ENCODE measurements at places on chromosomes 6 and 20. TPM values are rescaled to one million over a fixed set of nuclear protein-coding genes. Genes with fewer than 3 reads are reported as not detected.

- no peak for DNase-seq
These were observed 381.2 kb downstream of the C6orf118 start for GRCh38 chr6:164928057-164928727.

MOG gene
- total RNA-seq, result not detected

- peak; percentile 97 for DNase-seq
These were observed 25.6 kb downstream of the WRNIP1 start for GRCh38 chr6:2790588-2791449.

DNA sequence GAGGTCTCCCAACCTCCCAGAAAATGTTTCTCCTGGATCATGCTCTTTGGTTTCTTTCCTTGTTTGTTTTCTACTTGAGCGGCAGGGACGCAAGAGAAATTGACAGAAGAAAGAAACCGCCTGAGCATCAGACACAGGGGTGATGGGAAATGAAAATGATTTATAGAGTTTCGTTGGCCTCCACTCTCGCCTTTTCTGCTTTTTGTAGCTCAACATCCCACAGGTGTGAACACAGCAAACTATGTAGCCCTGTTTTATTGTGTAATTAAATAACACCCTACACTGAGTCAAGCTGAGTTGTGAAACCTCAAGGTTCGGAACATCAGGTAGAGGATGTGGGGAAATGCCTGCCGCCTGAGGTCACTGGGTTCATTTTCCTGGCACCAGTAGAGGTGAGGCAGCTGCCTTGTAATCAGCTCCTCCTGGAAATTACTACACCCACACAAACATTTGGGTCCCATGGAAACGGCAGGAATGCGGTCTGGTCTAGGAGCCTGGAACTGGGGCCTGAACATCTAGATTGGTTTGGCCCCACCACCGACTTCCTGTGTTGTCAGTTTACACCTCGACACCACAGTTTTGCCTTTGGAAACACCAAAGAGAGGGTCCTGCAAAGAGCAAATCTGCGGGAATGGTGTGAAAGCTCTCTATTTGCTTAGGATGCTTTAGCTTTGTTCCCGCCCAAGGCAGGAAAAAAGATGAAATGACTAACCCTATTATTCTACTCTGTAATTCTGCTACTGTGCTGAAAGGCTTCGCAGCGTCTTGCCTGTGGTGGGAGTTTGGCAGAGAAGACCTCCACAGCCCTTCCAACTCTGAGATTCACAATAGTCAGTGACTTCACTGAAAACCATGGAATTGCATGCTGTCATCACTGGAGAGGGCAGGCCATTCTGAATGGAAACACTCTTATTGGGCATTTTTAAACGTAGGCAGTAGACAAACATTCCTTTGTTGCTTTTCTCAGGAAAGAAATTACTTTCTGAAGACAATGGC, 53.0 kb downstream of the ADAT2 start:
- DNase-seq, result no peak

SCAF8 gene
- 36.2 TPM for total RNA-seq

- no peak for DNase-seq
These were observed 127.4 kb downstream of the MYLK4 start for GRCh38 chr6:2623295-2623694.

DNA sequence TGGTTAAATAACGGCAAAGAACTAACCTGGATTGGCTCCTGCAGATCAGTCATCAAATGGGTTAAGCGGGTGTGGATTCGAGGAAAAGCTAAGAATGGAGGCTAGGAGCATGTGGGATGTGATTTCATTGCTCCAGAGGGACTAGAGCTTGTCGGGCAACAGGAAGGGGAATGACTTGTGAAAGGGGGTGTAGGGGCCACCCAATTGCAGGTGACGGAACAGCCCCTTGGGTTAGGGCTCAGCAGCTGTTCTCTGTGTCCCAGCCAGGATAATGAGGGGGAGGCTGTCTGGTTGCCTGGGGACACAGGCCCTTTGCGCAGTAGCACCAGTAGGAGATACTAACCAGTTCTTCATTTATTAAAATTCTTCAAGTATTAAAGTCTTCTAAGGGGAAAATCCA, 25.0 kb upstream of the MRPS18A start:
- no peak for DNase-seq

DNAH8 gene
- 0.36 TPM for total RNA-seq

RAB22A gene
- total RNA-seq, result 26.2 TPM

GRCh38 chr6:126118058-126118755, 131.9 kb downstream of the TRMT11 start:
- DNase-seq, result no peak

ULBP2 gene
- 3.2 TPM for total RNA-seq

DNA sequence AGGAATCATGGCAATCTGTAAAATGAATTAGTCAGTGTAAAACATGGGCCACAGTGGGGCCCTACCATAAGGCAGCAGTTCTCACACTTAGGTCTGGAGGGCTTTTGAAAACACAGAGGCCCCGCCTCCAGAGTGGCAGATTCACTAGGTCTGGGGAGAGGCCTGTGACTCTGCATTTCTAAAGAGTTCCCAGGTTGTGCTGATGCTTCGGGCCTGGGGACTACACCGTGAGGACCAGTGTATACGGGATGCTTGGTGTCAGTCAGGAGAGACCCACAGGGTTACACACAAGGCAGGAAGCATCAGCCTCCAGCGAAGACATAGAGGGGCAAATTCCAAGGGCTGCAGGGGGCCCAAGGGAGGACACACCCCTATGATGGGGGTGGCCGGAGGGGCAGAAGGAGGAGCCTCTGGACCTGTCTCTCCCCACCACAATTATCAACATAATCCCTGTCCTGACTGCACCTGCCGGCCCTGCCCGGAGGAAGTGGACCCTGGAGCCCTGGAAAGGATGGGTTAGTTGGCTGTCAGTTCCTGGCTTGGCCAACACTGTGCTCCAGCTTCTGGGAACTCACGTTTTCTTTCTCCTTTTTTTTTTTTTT, 46.7 kb downstream of the FGD2 start:
- no peak for DNase-seq

DNA sequence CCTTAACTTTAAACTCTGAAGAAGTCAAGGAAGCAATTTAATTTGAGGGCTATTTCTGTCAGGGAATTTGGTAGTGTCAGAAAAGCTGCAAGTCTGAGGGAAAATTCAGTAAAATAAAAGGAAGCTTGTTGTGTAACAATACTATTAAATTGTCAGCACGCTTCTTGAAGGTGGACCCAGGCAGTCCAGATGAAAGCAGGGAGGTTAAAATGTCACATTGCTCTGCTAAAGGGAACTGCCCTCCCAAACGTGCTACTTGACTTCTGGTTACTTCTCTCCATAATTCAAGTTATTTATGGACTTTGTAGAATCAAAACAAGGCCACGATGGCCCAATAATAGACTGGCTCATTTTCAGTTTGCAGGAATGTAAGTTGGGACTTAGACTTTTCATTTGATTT, 28.2 kb upstream of the ARMC2 start:
- DNase-seq, result no peak

DNA sequence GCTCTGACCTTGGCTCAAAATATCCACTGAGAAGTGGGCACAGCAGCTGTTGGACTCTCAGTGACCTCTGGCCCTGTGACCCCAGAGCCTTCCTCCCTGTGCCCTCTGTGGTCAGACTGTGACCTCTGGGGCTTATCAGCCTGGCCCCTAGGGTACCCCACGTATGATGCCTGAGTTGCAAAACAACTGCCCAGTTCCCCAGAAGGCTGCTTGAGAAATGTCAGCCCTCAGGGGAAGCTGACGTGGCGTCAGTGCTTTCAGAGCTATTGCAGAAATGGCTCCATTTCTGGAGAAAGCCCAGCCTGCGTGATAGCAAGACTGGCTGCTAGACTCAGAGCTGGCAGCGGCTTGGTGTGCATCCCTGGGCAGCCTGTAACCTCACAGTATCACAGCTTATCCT, 31.5 kb upstream of the TGM2 start:
- peak; percentile 95 for DNase-seq

DNA sequence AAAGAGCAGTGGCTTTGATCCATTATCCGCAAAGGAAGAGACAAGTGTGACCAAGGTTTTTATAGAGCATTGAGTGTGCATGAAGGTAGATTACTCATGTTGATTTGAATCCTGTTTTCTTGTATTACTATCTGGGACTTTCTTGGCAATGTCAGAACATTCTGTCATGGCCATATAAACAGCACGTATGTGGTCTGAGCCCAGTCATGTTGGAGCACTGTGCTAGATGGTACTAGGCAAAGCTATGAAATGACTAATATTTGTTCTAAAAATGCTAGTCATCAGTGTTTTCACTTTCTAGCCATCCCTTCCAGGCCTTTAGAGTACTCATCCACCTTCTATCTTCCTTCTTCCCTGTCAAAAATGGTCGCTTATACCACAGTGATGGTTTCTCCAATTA, 278.6 kb upstream of the FLRT3 start:
- DNase-seq, result no peak

DNA sequence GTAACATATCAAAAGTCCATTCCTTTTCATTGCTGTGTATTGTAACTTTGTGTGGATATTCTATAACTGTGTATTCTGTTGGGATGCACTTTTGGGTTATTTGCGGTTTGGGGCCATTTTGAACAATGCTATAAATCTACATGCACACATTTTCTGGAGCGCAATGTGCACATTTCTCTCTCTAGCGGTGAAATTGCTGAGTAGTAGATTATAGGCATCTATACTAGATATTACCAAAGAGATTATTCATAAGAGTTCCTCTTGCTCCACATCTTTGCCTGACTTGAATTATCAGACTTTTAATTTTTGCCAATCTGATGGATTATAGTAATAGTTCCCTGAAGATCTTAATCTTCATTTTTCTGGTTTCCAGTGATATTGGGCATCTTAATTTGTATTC, 18.3 kb upstream of the FRK start:
- DNase-seq, result no peak

DNA sequence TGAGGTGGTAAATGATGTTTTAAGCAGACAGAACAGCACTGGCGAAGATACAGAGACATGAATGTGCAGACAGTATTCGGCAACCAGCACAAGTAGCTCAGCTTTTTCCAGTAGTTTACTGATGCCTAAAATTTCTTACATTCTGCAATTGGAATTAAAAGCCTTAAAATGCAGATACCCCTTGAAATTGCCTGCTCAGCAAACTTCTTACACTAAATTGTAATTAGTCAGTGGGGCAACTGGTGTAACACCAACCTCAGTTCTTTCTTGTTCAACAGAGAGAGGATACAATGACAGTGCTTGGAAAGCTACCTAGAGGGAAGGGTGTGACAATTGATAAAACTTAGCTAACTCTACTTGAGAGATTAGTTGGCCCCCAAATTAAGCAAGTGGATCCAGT, 121.1 kb upstream of the ENPP5 start:
- DNase-seq, result no peak

DNA sequence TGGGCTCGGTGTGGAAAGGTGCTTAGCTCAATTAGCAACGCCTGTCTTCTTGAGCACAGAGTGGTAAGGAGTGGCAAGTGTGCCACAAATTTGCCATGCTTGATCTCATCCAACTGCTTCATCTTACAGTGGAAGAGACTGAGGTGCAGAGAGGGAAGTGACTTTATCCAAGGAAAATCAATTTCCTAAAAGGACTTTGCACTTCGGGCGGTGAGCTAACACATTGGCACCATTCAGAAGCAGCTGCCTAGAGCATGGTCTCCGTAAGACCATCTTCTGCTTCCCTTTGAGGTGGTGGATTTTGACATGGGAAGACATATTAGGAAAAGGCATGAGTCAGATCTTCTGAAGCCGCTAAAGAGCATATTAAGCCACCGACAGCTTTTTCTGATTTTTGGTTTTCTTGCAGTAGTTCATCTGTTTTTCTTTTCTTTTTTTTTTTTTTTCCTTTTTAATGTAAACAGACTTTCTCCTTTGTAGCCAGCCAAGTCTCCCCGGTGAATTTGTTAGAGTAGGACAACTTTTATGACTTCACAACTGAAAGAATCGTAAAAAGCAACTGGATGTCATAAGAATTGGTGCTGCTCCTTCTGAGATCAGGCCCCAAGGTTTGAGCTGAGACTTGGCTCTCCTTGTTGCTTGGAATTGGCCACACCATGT, 273.2 kb downstream of the CDC5L start:
- DNase-seq, result no peak

DNA sequence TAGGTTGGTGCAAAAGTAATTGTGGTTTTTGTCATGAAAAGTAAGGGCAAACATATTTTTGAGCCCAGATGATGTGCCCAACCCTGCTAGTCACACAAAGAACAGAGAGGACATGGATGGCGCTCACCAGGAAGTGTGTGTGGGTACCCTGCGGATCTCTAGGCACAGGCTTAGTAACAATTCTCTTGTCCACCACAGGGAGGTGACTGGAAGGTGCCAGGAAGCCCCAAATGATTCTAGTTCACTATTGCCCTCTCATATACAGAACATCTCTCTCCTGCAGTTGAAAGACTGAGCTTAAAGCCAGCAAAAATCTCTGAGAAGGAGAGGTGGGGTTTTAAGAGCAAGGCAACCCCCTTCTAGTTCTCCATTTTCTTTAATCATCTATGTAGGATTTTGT, 272.1 kb upstream of the TAB2 start:
- DNase-seq, result no peak

C2 gene
- 18.0 TPM for total RNA-seq

DNA sequence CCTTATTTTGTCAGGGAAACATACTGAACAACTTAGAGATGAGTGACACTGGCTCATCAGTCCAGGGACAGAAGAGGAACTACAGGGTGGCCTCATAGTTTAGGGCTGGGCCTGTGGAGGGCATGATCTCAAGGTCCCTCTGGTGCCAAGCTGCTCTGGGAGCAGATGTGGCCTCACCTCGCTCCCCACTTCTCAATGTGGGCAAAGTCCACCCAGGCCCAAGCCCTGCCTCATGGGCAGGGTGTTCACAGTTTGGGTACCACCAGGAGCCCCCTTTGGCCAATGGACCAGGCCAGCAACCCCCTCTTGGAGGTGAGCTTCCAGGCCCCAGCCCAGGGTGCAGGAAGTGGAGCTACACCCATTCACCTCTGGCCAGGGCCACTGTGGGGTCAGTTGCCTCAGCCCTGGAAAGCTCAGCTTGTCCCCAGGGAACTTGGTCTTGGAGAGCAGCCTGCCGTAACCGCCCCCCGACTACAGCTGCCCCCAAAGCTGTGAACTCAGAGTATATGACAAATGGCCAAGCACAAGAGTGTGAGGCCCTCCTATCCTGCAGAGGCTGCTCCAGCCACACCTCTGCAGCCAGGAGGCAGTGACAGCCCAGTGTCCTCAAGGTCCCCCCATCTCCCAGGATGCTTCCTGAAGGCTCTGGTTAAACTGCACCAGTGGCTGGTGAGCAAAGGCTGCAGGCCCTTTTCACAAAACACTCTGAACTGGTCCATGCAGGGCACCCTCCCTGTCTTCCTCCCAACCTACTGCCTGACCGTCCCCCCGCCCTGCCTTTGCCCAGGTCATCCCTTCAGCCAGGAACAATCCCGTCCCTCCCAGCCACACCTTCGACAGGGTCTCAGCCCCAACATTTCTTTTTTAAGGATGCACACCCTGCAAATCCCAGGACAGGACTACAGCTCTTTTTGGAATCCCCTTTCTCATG, 3.6 kb downstream of the ADISSP start:
- DNase-seq, result peak; percentile 43

DNA sequence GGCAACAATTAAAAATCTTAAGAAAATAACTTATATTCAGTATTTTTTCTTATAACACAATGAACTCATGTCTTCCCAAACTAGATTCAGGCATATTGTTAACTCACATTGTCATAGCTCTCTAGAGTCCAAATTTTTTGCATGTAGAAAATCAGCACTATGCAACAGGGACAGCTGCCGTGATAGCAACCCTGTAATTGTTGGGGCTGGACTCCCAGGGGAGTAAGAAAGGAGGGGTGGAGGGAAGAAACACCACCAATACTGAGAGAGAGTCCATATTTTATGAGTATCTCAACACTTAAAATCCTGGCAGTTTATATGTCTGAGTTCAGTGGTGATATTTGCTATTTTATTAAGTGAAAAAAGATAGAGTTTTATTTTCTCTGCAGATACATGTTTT, 89.6 kb upstream of the HS3ST5 start:
- no peak for DNase-seq
